ENCODE measurements at places on chromosomes 7 and 10. TPM values are rescaled to one million over a fixed set of nuclear protein-coding genes. Genes with fewer than 3 reads are reported as not detected.

Gene SLC16A12
- total RNA-seq, result 0.21 TPM

Gene TMEM130
- 15.3 TPM for total RNA-seq

Gene GPNMB
- 129 TPM for total RNA-seq

Gene LIPK
- total RNA-seq, result not detected

Gene SCIN
- 1.7 TPM for total RNA-seq

Gene IGFBP3
- total RNA-seq, result 143 TPM

Gene SMARCD3
- 52.4 TPM for total RNA-seq

Gene TUBGCP2
- total RNA-seq, result 49.1 TPM

Gene ADGRA1
- not detected for total RNA-seq

Gene GIMAP2
- 11.5 TPM for total RNA-seq

Gene MXI1
- total RNA-seq, result 121 TPM

Gene H2BK1
- total RNA-seq, result not detected

Gene CCL24
- 2.4 TPM for total RNA-seq

Gene ELFN1
- 4.8 TPM for total RNA-seq

Gene PGAM2
- 4.1 TPM for total RNA-seq

Gene ODAD2
- 0.71 TPM for total RNA-seq

Gene CCDC3
- total RNA-seq, result 166 TPM

Gene CCNJ
- 5.6 TPM for total RNA-seq

Gene NAT16
- not detected for total RNA-seq

Gene AKR1C1
- total RNA-seq, result 79.0 TPM

Gene BAIAP2L1
- 1.8 TPM for total RNA-seq

Gene NRP1
- total RNA-seq, result 111 TPM

Gene DNMBP
- total RNA-seq, result 23.9 TPM

Gene KLF14
- total RNA-seq, result not detected

Gene TAS2R41
- 0.69 TPM for total RNA-seq

Gene IL6
- 112 TPM for total RNA-seq

Gene ZNF804B
- total RNA-seq, result not detected

Gene RHBDD2
- total RNA-seq, result 31.1 TPM

Gene SFTPA1
- not detected for total RNA-seq

Gene BEND7
- 24.0 TPM for total RNA-seq

Gene FIS1
- total RNA-seq, result 146 TPM

Gene CYP3A7
- not detected for total RNA-seq

Gene PLXDC2
- total RNA-seq, result 155 TPM

Gene FRA10AC1
- 24.8 TPM for total RNA-seq

Gene SEC61A2
- 7.9 TPM for total RNA-seq

Gene RFC2
- total RNA-seq, result 13.7 TPM

Gene RPEL1
- not detected for total RNA-seq

Gene RADIL
- total RNA-seq, result 4.0 TPM

Gene CRYGN
- total RNA-seq, result 0.84 TPM

Gene TUBAL3
- total RNA-seq, result not detected

Gene ATP5MK
- total RNA-seq, result 240 TPM

Gene PPA1
- total RNA-seq, result 79.8 TPM

Gene MMP21
- 0.16 TPM for total RNA-seq

Gene SORCS1
- total RNA-seq, result 3.8 TPM

Gene ANXA8L1
- not detected for total RNA-seq

Gene GNAI1
- total RNA-seq, result 20.7 TPM

Gene MYL10
- total RNA-seq, result not detected

Gene GJD4
- not detected for total RNA-seq

Gene MOGAT3
- not detected for total RNA-seq

Gene NEUROG3
- total RNA-seq, result not detected

Gene FGF8
- not detected for total RNA-seq

Gene SLC18A3
- not detected for total RNA-seq

Gene SLC18A2
- 0.52 TPM for total RNA-seq

Gene CTTNBP2
- total RNA-seq, result 29.6 TPM

Gene GRK5
- 112 TPM for total RNA-seq

Gene INTS1
- total RNA-seq, result 77.9 TPM

Gene MEOX2
- 35.9 TPM for total RNA-seq

Gene OR2A7
- total RNA-seq, result 1.5 TPM
